ENCODE measurements at places on chromosomes 11 and 22.
A peak's percentile ranks its signal among the peaks of the same experiment; 100 is the strongest.

GRCh38 chr22:31489632-31490495 lies at the start of gene EIF4ENIF1:
Gene EIF4ENIF1 (minus strand): TSS chr22:31489842. CDS start chr22:31488718, 1,124 bp downstream.
- peak; percentile 88 for DNase-seq

GRCh38 chr11:47186700-47187695 lies 764 bp upstream of the PACSIN3 start:
- peak; percentile 64 for DNase-seq

DNA sequence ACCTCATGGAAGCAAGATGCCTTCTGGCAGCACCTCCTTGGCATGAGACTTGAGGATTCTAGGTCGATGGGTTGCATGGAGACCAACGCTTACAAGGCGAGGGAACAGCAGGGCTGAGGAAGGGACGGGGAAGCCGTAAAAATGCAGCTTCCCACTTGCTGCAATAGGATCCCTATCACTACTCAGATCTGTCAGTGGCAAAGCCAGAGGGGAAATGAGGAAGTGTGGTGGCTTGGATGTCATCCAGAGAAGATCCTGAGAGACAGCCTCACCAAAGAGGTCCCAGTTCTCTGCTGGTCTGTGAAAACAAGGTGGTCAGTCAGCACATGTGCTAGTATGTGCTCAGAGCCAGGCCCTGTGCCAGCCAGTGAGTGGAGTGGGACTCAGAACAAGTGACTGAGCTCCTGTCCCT lies 22.2 kb downstream of the CYB5R2 start:
- DNase-seq = no peak

- no peak for DNase-seq
These were observed 18.1 kb downstream of the RNF141 start for GRCh38 chr11:10522921-10523320.

GRCh38 chr11:113168354-113169342 lies 145.7 kb upstream of the TTC12 start:
- no peak for DNase-seq

GRCh38 chr11:66225066-66225465 lies 43.4 kb upstream of the RAB1B start:
- no peak for DNase-seq

GRCh38 chr11:115194802-115195110 lies 309.5 kb downstream of the CADM1 start:
- DNase-seq = no peak

DNA sequence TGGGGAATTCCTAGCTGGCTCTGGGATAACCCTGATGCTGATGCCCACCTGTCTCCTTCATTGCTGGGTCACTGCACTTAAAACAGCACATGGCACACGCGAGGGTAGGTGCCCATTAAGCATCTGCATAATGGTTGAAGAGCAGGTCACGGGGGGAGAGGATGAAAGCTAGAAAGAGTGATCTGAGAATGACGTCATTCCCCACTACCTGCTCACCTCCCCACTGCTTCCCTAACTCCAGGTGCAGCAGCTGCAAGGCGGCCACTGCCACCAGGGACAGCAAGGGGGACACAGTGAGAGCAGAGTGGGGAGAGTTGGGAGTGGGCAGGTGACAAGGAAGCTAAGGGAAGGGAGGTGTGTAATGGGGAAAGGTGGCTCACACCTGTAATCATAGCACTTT lies 27.0 kb downstream of the ADA2 start:
- DNase-seq = no peak

- no peak for DNase-seq
These were observed 1.5 kb downstream of the RANGAP1 start for GRCh38 chr22:41284465-41284864.

- DNase-seq = no peak
These were observed 134.0 kb downstream of the NTM start for GRCh38 chr11:131504199-131504949.

- no peak for DNase-seq
These were observed 100.7 kb upstream of the SEZ6L start for GRCh38 chr22:26068571-26068970.

DNA sequence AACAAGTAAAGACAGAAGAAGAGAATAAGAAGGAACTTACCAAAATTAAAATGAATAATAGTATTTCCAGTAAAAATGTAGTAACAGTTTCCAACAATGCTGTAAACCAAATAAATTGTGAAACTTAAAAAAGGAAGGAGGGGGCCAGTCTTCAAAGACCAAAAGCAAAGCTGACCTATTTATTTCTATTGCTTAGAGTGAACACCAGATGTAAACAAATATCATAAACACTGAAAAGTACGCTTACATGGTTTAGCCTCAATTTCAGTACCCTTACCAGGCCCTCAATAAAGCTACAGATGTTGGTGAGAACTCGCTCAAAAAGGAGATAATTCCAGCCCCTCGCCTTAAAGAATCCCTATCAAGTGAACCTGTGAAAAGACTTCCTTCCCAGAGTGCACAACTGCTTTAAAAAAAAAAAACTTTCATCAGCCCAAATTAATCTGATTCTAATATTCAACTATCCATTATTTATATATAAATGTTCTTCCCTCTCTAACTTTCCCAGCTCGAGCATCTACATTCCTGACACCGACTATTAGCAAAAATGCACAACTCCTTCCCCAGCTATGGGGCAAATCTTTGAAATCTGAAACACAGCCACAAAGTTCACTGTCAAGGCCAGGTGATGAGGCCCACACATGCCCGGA lies 2.4 kb downstream of the PHF21A start:
- no peak for DNase-seq

- no peak for DNase-seq
These were observed 17.9 kb upstream of the RRAS2 start for GRCh38 chr11:14376920-14377319.

- no peak for DNase-seq
These were observed 191.4 kb downstream of the ARHGAP42 start for GRCh38 chr11:100878474-100878873.

DNA sequence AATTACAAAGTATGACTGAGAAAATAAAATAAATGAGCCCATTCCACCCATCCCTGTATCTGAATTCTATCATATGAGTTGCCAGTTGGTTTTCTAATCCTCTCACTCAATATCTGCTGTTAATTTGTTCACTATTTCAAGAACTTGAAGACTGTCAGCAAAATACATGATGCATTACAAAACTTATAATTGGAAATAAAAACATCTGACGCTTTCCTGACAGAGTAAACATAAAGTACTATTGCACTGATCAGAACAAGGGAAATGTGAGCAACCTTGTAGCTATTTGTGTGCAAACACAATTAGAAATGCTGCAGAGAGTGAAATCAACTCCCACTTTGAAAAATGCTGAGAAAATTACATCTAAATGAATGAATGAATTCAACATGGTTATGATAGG lies 97.1 kb downstream of the MPPED2 start:
- no peak for DNase-seq

GRCh38 chr11:102591160-102591718 lies 33.9 kb downstream of the MMP20 start:
- DNase-seq = no peak

DNA sequence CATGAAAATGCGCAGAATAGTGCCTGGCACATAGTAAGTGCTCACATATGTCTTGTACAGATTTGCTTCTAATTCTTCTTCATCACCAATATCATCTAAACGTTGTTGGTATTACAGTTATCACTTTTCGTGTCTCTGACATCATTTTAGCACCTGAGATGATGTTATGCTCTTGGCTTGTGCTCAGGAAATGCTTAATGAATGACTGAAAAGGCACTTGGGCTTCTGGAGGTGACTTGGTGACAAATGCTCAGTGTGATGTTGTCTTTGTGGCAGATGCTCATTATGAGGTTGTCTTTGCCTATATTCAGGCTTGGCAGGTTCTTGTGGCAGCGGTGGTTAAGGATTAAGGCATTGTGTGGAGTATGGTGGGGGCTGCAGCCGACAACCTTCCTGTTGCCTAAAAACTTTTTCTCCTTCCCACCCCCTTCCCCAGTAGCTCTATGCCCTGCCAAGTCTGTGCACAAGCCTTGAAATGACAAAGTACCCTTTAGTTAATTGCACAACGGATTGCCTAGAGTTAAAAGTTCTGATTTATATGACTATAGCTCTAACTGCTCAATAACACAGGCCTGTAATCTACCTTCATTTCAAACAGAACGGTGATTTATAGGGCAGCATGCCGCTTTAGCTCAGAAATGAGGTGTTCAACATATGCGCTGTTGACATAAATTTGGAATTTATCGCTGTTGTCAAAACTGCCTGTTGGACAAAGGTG lies 82.5 kb downstream of the ZBTB16 start:
- DNase-seq = no peak

GRCh38 chr22:22408731-22409696 lies 99.5 kb downstream of the ZNF280B start:
- DNase-seq = peak; percentile 19

GRCh38 chr22:23225724-23226496 lies 45.6 kb downstream of the BCR start:
- DNase-seq = peak; percentile 73

DNA sequence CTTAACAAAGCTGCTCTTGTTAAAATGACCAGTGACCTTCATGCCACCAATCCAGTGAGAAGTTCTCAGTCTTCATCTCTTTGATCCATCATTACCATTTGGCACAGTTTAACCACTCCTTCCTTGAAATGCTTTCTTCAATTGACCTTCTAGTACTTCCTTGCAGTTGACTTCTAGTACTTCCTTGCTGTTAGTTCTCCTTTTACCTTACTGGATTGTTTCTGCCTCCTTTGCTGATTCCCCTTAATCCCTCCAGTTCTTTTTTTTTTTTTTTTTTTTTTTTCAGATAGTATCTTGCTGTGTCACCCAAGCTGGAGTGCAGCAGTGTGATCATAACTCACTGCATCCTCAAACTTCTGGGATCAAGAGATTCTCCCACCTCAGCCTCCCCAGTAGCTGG lies 66.0 kb upstream of the HORMAD2 start:
- no peak for DNase-seq

DNA sequence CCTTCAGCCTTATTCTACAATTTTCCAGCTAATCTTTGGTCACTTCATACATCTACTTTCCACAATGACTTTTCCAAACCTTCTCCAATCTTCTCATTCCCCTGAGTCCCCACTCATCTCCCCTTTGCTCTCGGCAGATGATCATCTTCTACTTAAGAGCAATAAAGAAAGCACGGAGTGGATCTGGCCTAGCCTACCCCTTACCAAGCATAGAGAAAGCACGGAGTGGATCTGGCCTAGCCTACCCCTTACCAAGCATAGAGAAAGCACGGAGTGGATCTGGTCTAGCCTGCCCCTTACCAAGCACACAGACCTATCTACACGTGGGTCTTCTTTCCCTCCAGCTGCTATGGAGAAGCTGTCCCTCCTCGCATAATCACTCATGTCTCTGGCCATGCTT lies 558.6 kb downstream of the OPCML start:
- no peak for DNase-seq

DNA sequence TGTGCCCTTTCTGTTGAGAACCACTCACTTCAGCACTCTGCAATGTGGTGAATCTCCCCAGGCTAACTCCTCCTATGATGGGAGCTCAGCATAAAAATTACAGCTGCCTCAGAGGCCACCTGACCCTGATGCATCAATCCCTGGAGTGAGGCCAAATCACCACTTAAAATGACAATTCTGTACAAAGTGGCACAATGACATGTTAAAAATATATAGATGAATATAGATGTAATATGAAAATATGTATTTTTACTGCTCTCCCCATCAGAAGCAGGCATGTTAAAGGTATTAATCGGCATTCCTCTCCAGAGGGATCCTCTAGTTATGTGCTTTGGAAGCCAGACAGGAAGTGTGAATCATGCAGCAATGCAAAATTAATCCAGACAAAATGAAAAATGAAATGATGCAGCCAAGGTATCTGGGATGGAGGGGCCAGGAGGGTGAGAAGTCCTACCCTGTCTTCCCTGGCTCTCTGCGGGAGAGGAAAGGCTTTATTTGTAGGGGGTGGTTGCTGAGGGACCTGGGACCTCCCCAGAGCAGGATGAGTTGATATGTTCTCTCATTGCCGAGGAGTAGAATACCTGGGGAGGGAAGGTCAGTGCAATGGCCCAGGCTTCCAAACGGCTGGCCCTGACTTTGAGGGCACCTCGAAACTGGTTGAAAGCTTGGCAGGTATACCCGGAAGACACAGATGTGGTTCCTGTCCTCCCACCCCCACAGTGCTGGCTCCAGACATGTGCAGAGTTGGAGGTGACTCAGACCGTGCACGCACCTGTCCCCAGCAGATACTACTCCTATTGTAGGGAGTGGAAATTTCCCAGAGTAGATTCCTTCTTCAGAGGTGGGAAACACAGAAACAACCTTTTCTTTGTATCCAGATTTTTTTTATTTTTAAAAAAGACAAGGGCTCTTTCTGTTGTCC lies 347.9 kb upstream of the NCAM1 start:
- DNase-seq = no peak
